ENCODE measurements at places on chromosomes 13 and 19. TPM values are rescaled to one million over a fixed set of nuclear protein-coding genes. Genes with fewer than 3 reads are reported as not detected.

CD209 gene
- not detected for total RNA-seq

SLC6A16 gene
- 0.07 TPM for total RNA-seq

DUS3L gene
- 25.1 TPM for total RNA-seq

NPAS1 gene
- total RNA-seq, result 0.29 TPM

GRCh38 chr13:107238262-107238981, 670.5 kb upstream of the ARGLU1 start:
- no peak for DNase-seq

DNA sequence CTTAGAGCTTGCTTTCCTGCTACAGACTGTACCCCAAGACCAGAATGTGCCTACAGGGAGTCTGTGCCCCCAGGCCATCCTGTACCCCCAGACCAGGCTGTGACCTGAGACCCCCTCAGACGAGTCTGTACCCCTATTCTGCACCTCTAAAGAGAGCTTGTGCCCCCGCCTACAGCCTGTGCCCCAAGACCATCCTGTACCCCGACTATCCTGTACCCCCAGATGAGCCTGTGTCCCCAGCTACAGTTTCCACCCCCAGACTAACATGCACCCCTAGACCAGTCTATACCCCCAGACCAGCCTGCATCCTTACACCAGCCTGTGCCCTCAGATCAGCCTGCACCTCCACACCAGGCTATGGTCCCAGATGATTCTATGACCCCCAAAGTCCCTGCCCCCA, 2.0 kb downstream of the CACNG6 start:
- no peak for DNase-seq

Measured in HepG2 (cell line).